M059J (cell line): ENCODE measurements at places on chromosomes 3 and 15. TPM values are rescaled to one million over a fixed set of nuclear protein-coding genes. Genes with fewer than 3 reads are reported as not detected.

GRCh38 chr3:138442433-138442832 is 8.0 kb downstream of the ESYT3 start:
- DNase-seq = peak; percentile 90

DNA sequence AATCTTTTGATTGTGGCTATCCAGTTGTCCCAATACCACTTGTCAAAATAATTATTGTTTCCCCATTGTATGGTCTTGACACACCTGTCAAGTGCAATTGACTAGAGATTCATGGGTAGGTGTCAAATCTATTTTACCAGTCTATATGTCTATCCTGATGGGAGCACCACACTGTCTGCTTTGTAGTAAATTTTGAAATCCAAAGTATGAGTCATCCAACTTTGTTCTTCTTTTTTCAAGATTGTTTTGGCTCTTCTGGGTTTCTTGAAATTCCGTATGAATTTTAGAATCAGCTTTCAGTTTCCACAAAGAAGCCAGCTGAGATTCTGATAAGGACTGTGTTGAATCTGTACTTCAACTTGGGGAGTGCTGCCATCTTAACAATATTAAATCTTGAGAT is 71.9 kb downstream of the CSNK1G1 start:
- DNase-seq = peak; percentile 68

DNA sequence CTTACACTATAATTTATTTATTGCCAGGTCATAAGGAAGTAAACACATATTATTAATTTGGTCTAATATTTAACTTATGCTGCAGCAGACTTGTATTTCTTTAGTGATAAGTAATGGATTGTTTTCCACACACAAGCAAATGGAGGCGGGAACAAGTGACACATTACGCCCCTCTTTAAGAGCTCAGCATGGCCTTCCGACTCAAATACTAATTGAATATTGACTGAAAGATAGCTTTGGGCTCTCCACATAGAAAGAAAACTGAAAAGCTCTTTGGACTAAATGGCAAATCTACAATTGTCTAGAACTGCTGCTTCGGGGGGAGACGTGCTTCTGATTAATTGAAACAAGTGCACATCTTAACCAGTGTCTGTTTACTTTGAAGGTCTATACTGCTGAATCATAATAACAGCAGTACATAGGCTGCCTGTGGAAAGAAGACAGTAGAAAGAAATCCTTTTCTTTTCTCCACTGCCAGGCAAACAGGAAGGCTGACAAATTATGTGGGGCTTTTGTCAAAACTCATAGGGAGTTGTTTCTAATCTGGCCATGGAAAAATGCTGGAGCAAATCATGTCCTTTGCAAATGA is 15.9 kb downstream of the CADPS start:
- no peak for DNase-seq

GRCh38 chr3:129004639-129005295 is 3.7 kb downstream of the EFCC1 start:
- no peak for DNase-seq

DNA sequence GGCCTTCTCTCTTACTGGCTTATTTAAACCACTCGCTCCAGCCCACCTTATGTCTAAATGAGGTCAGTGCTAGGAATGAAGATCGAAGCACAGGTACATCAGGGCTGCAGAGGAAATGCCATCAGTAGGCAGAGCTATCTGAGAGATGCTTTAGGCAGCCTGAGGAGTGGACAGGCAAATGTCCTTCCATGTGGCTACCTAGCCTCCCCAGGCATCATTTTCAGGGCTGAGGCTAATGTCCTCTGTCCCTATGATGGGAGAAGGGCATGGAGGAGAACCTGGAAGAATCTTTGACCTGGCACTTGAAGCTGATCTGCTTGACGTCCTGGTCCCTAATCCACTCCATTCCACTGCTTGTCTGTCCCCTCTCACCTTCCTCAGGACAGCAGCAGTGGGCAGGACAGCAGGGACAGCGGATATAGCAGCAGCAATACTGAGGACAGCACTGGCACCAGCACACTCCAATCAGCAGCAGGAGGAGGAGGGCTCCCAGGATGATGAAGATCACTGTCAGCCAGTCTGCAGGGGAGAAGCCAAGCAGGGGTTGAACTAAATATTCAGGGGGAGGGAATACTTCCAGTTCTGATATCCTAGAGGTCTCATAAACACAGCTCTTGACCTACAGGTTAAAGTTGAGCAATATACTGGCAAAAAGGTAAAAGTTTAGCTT is 21.0 kb downstream of the ILDR1 start:
- no peak for DNase-seq

DNA sequence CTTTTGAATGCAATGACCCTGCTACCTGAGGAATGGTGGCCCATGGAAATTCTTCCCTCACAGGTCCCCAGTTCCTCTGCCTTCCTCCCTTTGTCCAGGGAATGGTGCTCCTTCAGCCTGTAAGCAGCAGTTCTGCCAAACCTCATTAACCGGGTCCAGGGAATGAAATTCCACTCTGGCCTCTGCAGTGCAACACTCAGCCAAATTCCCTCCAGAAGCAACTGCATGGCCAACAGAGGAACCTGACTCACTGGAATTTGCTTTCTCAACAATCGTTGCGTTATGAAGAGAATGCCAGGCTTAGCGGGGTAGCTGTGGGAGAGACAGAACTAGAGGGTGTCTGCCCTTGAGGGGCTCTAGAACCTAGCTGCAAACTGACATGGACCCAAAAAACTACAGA is 449.4 kb upstream of the PROK2 start:
- DNase-seq = no peak

MITF gene
- total RNA-seq = 6.3 and 11.7 TPM in 2 replicates

GRM2 gene
- not detected in 2 replicates for total RNA-seq

CD80 gene
- total RNA-seq = not detected in 2 replicates

IGSF10 gene
- 4.3 and 5.1 TPM in 2 replicates for total RNA-seq

LRRK1 gene
- total RNA-seq = 0.20 and 1.7 TPM in 2 replicates

FGD5 gene
- 0.05 TPM in 1 of 2 replicates, not detected in the other for total RNA-seq
